ENCODE measurements at places on chromosomes 16 and 17.

- no peak for DNase-seq
These were observed 7.2 kb downstream of the OR2C1 start for GRCh38 chr16:3362931-3363330.

GRCh38 chr16:66159987-66160386, 206.5 kb upstream of the CDH5 start:
- DNase-seq, result no peak

DNA sequence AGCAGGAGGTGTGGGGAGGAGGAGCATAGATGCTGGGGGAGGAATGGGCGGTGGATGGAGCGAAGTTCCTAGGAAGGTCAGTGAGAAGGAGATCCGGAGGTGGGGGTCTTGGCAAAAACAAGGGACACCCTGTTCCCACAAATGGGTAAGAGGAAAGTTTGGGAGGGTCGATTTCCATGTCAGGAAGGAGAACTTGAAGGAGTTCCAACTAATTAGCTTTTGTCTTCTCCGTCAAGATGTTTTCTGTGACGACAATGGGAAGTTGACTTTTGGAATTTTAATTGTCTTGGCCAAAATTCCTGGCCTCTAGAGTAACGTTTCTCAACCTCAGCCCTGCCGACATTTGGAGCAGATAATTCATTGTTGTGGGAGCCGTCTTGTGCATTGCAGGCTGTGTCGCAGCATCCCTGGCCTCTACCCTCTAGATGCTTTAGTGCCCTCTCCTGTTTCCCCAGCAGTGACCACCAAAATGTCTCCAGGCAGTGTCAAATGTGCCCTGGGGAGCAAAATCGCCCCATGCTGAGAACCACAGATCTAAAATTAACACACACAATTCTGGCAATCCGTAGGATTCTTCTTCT, 97.1 kb downstream of the PITPNC1 start:
- no peak for DNase-seq

DNA sequence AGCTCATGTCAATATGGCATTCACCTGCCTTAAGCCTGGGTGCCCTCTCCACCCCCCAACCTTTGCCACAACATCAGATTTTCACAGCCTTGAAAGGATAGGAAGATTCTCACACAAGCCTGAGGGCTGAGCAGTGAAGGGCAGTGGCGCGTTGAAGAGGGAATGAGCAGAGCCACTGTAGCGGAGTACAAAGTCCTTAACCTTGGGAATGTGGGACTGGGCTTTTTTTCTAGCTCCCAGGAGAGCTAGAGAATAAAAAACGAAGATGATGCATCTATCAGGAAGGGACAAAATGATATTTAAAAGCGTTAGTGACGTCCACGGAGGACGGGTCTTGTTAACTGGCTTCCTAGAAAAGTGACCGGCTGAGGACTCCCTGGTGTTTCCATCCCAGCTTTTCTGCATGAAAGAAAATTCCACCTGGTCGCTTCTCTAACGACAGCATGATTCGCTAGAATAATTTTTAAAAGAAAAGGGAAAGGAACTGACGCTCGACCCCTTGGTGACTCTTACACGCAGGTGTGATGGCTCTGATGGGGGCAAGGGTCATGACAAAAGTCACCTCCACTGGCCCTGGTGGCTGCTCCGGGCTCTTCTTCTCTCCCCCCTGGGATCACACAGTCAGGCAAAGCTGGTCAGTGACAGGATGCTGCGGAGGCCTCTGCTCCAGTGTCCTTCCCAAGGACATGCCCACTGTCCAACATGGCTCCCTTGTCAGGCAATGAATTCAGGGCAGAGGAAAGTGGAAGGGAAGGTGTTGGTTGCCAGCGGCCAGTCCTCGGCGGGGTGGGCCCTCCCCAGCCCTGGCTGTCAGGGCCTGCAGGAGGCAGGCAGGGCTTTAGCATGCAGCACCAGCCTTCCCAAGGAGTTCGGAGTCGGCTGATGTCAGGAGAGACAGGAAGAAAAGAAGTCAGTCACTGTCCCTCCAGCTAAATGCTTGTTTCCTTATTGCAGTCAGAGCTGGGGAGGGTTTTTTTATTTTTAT, 58.4 kb upstream of the IRX3 start:
- DNase-seq, result no peak

GRCh38 chr17:38741921-38742410, 6.2 kb downstream of the PCGF2 start:
- DNase-seq, result no peak

DNA sequence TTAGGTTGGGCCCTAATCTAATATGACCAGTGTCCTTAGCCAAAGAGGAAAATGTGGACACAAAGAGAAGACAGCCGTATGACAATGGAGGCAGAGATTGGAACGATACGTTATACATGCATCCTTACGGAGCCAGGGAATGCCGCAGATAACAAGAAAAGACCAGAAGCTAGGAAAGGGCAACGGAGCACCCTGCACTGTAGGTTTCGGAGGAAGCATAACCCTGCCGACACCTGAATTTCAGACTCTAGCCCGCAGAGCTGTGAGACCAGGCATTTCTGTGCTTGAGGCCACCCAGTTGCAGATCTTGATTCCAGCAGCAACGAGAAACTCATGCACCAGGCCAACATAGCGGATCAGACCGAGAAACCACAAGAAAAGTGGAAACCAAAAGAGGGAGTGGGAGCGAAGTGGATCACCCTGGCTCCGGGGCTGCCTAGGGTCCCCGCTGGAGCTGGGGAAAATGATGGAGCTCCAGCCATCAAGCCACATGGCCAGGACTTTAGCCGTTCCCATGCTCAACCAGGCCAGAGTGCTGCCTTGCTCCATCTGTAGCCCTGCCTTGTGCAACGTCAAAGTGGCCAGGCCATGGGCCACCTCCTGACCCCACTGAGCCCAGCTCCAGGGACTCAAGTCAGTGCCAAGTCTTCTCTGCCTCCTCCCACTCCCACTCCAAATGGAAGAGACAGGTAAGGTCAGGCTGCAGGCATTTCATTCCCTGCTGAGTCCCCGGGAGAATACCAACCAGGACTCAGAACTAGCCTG, 51.7 kb upstream of the RPL38 start:
- no peak for DNase-seq

- no peak for DNase-seq
These were observed 65.4 kb downstream of the MRC2 start for GRCh38 chr17:62692721-62693431.

GRCh38 chr16:84874004-84874435, 54.2 kb downstream of the CRISPLD2 start:
- no peak for DNase-seq

DNA sequence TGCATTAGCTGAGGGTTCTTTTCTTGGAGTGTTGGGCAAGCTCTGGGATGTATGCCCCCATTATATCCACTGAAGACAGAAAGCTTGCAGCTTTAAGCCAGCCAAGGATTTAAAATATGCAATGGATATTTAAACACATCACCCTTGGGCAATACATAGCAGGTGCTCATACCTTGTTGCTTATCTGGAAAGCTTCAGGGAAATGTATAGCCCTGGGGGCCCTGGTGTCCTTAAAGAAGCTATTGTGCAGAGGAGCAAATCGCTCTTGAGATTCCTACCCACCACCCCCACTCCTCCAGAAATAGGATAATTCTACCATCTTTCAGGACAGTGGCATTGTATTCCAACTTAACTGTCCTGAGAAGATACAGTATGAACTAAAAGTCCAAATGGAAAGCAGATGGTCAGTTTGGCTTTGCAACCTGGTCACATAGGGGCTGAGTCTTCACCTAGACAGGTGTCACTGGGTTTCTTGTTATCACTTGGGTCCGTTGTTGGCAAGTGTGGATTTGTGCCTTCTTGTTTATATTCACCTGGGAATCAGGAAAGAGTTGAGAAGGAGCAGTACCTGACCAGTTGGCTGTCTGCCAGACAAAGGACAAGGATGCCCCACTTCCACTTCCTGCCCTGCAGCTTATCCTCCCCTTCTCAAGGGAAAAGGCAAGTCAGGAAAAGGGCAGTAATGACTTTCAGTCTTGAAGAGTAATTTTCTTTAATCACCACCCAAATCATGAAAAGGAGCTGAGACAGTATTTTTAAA, 3.4 kb downstream of the ANKRD40CL start:
- DNase-seq, result no peak

DNA sequence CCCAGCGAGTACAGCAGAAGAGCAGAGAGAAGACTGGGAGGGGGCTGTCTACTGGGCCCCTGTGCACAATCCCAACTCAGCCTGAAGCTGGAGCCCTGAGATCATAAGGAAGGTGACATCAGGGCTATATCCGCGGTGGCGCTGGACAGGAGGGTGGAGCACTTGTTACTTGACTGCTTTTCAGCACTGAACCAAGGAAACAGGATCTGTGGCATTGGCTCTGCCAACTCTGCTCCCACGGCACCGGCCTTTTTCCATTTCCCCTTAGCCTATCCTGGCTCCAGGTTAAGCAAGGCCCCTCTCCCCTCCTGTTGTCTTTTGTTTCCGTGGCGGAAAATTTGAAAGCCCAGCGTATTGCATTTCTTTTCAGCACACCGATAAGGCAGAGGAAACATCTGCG, 125.0 kb upstream of the IRX3 start:
- DNase-seq, result no peak

GRCh38 chr17:34725008-34725407, 145.6 kb downstream of the TMEM132E start:
- no peak for DNase-seq

GRCh38 chr17:29042026-29042678, 789 bp upstream of the PIPOX start:
- no peak for DNase-seq

- no peak for DNase-seq
These were observed 26.6 kb upstream of the KRT17 start for GRCh38 chr17:41650794-41651624.

DNA sequence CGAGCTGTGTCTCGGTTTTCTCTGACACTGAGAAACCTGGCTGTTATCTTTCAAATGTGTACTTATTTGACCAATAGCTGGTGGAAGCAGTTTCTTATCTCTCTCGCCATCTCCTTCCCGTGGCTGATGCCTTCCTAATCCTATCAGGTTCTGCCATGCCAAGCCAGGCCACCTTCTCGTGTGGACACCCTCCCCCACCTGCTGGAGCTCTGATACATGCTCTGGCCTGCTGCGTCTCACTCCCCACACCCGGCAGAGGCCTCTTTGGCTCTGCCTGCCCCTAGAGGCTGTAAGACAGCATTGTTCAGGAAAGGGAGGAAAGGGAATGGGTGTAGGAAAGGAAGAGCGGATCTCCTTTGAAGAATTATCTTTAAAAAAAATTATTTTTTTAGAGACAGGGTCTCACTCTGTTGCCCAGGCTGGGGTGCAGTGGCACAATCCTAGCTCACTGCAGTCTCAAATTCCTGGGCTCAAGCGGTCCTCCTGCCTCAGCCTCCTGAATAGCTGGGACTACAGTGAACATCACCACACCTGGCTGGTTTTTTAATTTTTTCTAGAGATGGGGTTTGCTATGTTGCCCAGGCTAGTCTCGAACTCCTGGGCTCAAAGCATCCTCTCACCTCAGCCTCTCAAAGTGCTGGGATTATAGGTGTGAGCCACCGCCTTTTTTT, 7.5 kb upstream of the ARMC5 start:
- no peak for DNase-seq

DNA sequence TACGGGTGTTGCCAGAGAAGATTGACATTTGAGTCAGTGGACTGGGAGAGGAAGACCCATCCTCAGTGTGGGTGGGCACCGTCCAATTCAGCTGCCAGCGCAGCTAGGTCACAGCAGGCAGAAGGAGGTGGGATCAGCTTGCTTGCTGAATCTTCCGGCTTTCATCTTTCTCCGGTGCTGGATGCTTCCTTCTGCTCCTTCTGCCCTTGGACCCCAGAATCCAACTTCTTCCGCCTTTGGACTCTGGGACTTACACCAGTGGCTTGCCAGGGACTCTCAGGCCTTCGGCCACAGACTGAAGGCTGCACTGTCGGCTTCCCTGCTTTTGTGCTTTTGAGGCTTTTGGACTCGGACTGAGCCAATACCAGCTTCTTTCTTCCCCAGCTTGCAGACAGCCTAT, 46.1 kb upstream of the RPL38 start:
- no peak for DNase-seq

DNA sequence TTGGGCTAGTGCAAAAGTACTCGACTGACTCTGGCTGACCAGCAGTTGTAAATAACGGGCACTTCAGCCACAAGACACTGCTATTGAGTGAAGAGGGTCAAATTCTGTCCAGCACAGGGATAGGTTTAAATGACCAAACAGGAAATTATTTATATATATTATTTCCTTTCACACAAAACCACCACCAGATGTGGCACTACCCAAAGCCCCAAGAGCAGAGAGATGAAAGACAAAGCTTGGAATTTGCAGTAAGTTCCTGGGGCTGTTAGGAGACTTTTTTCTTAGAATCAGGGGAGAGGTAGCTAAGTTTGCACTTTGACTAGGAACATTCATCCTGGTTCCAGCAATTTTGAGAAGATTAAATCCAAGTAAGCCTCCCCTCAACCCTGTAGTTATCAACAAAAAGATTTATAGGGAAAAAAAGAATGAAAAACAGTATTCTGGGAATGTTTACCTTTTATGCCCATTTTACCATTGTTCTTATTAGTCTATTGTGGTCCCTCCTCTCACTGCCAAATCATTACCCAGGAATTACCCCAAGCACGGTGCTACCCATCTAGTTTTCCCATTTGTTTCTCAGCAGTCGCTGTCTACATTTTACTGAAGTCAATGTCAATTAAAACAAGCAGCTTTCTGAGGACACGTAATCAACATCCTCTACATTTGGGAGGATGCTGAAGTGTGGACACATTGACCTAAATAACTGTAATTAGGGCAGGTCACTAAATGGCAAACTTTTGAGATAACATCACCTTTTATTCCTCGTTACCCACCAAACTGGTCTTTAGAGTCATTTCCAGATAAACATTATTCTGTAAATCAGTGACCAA, 43.5 kb downstream of the GRB7 start:
- no peak for DNase-seq

DNA sequence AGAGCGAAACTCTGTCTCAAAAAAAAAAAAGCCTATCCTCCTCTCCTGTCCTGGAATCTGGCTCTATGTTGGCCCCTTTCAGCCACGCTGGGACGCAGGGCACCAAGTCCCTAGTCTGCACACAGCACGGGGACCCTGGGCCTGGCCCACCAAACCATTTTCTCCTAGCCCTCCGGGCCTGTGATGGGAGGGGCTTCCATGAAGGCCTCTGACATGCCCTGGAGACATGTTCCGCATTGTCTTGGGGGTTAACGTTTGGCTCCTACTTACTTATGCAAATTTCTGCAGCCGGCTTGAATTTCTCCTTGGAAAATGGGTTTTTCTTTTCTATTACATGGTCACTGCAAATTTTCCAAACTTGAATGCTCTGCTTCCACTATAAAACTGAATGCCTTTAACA, 12.6 kb upstream of the GPT2 start:
- no peak for DNase-seq

GRCh38 chr17:60960398-60961065, 282.9 kb downstream of the BCAS3 start:
- no peak for DNase-seq

DNA sequence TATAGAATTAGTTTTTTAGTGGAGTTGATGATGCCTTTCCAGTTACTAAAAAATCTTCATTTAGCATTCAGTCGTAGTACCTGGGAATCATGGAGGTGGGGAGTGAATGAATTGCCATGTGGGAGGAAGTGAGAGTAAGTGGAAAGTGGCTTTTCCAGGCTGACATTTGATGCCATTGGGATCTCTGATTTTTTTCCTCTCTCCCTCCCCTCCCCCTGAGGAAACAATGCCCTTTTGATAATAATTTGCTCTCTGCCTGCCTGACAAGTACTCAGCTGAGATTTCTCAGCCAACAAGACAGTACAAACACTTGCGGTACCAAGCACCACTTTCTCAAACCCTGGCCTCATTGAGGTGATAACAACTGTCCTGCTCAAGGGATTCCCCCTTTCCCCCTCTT, 2.2 kb downstream of the UBE2Z start:
- DNase-seq, result no peak

GRCh38 chr16:73177729-73178295, 129.9 kb upstream of the ZFHX3 start:
- DNase-seq, result no peak

All from NCI-H1436 treated with DMSO at 0.1 percent for 48 hours (cell line).